ENCODE measurements at places on chromosomes 7 and 10.

DNA sequence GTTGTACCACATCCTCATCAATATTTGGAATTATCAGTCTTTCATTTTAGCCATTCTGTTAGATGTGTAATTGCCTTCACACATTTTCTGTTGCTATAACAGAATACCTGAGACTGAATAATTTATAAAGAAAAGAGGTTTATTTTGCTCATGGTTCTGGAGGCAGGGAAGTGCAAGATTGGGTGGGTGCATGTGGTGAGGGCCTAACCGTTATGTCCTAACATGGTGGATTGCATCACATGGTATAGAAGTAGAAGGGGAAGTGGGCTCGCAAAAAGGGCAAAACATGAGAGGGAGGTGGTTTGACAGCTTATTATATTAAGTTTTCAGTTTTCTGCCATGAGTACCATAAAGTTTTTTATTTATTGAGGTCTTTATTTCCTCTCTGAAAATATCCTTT lies 452.0 kb downstream of the ARL4A start:
- DNase-seq = no peak

GRCh38 chr10:126504063-126504760 lies 115.9 kb upstream of the ADAM12 start:
- DNase-seq = peak; percentile 28

- peak; percentile 3 for DNase-seq
Observed at GRCh38 chr10:128178302-128178958, 52.2 kb upstream of the MKI67 start.

- no peak for DNase-seq
Observed at GRCh38 chr10:93098816-93099215, 25.1 kb downstream of the CYP26A1 start.

DNA sequence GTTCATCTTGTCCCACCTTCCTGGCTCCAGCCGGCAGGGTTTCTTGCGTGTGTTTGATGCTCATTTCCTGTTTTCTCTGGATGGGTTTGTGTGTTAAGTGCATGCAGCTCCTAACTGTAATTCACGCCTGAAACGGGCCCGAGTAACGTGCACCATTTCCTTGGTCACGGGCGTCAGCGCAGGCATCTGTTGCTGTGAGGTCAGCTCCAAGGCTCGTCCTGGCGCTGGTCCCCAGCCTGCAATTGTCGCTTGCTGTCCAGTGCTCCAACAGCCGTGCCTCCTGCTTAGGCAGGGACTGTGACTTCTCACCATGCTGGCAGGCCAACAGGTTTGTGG lies 201.1 kb downstream of the GLRX3 start:
- DNase-seq = peak; percentile 41

DNA sequence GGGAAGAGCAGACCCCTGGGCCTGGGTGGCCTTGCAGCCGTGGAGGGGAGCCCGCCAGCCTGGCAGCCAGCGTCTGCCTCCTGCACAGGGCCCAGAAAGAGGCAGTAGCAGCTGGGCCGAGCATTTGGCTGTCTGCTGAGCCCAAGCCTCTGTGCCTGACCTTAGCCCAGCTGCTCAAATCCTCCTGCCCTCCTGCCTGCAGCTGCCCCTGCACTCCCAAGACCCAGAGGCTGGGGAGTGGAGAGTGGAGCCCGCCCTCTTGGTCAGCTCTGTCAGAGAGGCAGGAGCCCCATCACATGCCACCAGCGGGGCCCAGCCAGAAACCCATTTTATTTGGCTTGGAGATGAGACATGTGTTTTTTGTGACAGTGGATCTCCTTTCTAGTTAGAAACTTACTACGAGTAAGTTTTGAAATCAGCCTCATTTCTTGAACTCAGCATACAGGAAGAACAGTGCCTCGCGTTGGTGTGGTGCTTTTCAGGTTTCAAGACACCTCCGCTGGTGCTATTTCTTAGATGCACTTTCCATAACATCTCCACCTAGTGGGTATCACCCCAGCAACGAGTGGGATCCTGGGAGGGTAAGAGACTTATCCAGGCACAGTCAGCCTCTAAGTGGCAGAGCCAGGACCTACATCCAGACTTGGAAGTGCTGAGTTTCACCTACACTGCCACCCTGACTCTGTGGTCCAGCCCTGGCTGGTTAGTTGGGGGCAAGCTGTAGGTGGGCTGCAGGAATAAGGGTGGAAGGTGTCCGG lies 477.1 kb downstream of the RPS24 start:
- DNase-seq = no peak

GRCh38 chr10:132220061-132220460 lies 33.3 kb downstream of the DPYSL4 start:
- DNase-seq = no peak

GRCh38 chr7:27106181-27106900 lies 3.9 kb upstream of the HOXA2 start:
- no peak for DNase-seq

GRCh38 chr7:158973440-158973839 lies 117.1 kb downstream of the DYNC2I1 start:
- DNase-seq = no peak

DNA sequence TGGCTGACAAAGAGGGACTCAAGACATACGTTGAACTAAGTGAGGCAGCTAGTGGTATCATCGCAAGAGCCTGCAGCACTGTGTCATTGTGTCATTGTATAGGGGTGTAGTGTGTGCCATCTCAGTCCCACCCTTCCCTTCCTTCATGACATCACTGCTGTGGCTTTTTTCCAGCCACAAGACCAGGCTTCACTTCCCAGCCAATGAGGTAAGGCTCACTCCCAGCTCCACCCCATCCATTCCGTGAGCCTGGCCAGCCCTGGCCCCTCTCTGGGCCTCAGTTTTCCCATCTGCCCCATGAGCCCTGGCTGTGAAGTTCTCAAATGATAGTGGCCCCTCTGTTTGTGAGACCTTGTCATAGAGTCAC lies 134.3 kb upstream of the ZMIZ1 start:
- DNase-seq = no peak

DNA sequence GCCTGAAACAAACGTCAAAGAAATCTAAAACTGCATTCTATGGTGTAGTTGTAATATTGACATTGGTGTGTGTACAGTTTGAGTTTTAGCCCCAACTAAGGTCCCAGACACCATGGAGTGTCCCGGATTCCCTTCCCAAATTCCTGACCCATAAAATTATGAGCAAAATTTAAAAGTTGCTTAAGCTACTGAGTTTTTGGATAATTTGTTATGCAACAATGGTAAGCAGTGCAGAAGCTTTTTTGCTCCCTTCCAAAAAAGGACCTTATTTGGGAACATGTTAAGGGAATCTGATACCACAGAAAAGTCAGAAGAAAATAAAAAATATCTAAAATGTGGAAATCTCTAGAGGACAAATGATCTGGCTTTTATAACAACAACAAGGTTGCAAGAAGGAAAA lies 63.3 kb upstream of the KMT2E start:
- no peak for DNase-seq

DNA sequence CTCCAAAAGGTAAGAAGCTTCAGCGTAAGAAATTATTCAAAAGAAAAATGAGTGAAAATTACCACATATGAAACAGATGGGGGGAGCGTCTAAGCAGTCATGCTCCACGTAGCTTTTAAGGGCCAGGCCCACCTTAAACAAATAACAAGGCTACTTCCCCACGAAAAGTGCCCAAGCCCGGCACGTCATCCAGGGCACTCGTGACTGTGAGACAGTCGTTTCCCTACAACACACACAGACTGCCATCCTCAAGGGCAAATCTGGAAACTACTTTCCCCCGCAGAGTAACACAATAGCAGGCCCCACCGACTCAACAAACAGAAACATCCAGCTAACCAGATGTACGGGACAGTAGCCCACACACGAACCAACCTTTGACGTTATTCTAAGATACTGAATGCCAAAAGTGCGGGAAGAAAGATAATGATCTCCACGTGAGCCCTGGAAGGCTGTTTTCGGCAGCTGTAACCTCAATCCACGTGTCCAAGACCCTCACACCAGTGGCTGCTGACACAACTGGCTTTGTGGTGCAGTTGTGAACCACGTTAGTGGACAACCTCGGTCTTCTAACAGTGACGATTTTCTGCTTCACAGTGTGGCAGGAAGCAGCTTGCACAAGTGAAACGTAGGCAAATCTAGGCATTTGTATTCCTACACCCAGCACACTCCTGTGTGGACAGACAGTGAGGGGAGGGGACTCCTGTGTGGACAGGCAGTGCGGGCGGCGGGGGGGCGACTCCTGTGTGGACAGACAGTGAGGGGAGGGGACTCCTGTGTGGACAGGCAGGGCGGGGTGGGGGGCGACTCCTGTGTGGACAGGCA lies 251.7 kb downstream of the ZMYND11 start:
- no peak for DNase-seq

- DNase-seq = no peak
Observed at GRCh38 chr7:111390000-111390399, 172.3 kb downstream of the IMMP2L start.

DNA sequence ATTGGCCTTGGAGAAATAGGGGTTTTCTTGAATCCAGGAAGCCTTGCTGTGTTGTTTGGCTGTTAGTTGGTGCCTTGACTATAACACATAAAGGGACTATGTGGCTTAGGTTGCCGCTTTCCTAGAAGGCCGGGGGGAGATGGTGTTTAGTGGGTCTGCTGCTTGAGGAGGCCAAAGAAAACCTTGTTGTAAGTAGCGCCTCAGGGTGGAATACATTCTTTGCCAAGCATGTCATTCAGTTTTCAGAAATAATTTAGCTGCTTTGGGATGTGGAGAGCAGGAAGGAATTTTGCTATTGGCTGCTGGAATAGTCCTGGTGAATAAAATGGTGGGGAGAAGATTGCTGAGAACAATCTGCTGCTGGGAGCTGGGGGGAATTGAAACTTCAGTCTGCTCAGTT lies 132.9 kb upstream of the WNT16 start:
- DNase-seq = no peak
